Heart right ventricle (tissue), 16 donors: ENCODE measurements at places on chromosomes 2 and 18. TPM values are rescaled to one million over a fixed set of nuclear protein-coding genes. Genes with fewer than 3 reads are reported as not detected.
A peak's percentile ranks its signal among the peaks of the same experiment; 100 is the strongest.

- H3K36me3 ChIP-seq = peaks cover 14% of the 10 kb centered on the region
- H3K27ac ChIP-seq = peak overlapping the region; percentile 47
- no peaks in the 10 kb centered on the region for H3K27me3 ChIP-seq
- H3K4me1 ChIP-seq = peaks cover 21% of the 10 kb centered on the region
Measured at GRCh38 chr2:219369447-219369861, 18.3 kb downstream of the DNPEP start.

Gene SLC5A7
- total RNA-seq = not detected

GRCh38 chr2:109180786-109181185 lies 51.8 kb downstream of the SH3RF3 start:
- DNase-seq = no peak
- no peak overlapping the region for H3K4me3 ChIP-seq
- no peaks in the 10 kb centered on the region for H3K36me3 ChIP-seq
- H3K27me3 ChIP-seq = no peaks in the 10 kb centered on the region

- H3K27me3 ChIP-seq = no peaks in the 10 kb centered on the region
- peak; percentile 45 for DNase-seq
- H3K36me3 ChIP-seq = peaks cover 11% of the 10 kb centered on the region
- no peak overlapping the region for H3K4me3 ChIP-seq
- H3K27ac ChIP-seq = no peak overlapping the region
Measured at GRCh38 chr2:233460726-233461441, 105.7 kb downstream of the USP40 start.

GRCh38 chr2:119950966-119951365 lies 61.9 kb upstream of the EPB41L5 start:
- no peaks in the 10 kb centered on the region for H3K4me1 ChIP-seq
- no peaks in the 10 kb centered on the region for H3K27me3 ChIP-seq
- peaks cover 74% of the 10 kb centered on the region for H3K36me3 ChIP-seq
- no peak for DNase-seq
- no peak overlapping the region for H3K4me3 ChIP-seq
- no peak overlapping the region for H3K27ac ChIP-seq

DNA sequence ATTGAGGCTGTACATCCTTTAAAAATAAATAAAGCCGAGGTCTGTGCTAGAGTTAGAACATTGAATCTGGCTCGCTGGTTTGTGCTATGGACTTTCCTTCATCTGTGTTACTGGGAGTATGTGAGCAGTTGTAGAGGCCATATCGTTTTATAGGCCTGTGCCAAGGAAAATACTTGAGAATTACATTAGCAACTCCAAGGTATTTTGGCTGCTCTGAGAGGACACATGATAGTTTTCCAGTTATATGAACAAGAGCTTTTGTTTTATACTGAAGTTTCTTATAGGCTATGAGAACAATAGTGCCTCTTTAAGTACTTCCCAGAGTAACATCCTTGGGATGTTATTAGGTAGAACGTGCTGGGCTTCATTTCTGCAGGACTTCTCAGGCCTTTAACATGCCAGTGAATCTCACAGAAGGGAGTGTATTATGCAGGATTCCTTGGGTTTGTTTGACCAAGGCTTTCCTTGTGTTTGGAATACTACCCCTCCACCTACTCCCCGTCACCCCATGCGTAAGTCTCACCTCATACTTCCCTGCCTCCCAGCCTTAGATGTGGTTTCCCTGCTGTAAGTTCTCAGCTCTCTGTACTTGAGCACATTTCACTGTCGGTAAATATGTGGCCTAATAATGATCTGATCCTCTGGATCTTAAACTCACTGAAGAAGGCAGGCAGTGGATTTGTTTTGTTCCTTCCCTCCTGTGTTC lies 21.0 kb downstream of the TCF7L1 start:
- no peaks in the 10 kb centered on the region for H3K27me3 ChIP-seq
- no peak overlapping the region for H3K4me3 ChIP-seq
- peaks cover 27% of the 10 kb centered on the region for H3K4me1 ChIP-seq
- no peak overlapping the region for H3K27ac ChIP-seq

GRCh38 chr2:80169811-80170594 lies 134.5 kb downstream of the LRRTM1 start:
- no peak for DNase-seq
- H3K27ac ChIP-seq = no peak overlapping the region
- H3K36me3 ChIP-seq = no peaks in the 10 kb centered on the region

Gene CTAGE1
- not detected for total RNA-seq

DNA sequence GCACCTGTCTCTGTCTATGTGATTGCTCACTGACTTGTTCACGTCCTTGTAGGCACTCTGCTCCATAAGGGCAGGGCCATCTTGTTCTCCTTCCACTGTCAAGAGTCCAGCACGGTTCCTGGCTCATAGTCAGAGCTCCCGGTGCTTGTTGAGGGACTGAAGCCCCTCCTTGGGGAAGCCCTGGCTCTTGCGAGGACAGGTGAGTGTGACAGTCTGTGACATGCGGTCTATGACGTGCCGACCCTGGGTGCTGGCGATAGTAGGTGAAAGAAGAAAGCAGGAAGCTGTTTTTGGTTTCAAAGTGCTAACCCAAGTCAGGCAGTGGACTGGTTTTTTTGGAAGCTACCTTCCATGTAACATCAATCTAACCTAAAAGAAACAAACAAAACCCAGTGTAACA lies 18.8 kb downstream of the TSHZ1 start:
- peak overlapping the region; percentile 54 for H3K27ac ChIP-seq
- DNase-seq = no peak
- H3K4me3 ChIP-seq = no peak overlapping the region
- peaks cover 63% of the 10 kb centered on the region for H3K4me1 ChIP-seq

- no peaks in the 10 kb centered on the region for H3K36me3 ChIP-seq
- H3K4me3 ChIP-seq = no peak overlapping the region
- H3K4me1 ChIP-seq = peaks cover 15% of the 10 kb centered on the region
- no peak for DNase-seq
Measured at GRCh38 chr18:64330161-64330560, 181.3 kb upstream of the LINC00305 start.

DNA sequence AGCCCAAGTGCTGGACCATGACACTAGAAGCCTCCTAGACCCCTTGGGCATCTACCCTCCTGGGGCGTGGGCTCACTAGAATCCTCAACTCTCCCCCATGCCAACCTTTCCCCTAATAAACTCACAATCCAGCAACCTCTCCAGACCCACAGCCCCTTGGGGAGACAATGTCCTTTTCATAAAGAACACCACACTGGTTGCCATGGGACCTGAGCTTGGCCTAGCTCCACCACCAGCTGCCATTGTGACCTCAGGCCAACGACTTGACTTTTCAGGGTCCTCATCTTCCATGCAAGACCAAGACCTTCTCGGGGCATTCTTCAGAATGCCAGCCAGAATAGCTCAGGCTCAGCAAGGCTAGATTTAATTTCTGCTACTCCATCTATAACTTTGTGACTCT lies 128.1 kb upstream of the NPAS2 start:
- H3K4me3 ChIP-seq = no peak overlapping the region
- DNase-seq = no peak
- H3K27ac ChIP-seq = no peak overlapping the region
- peaks cover 8% of the 10 kb centered on the region for H3K4me1 ChIP-seq
- no peaks in the 10 kb centered on the region for H3K36me3 ChIP-seq

Gene MPPE1
- 37.2 TPM for total RNA-seq

Gene SCN7A
- total RNA-seq = 16.6 TPM

DNA sequence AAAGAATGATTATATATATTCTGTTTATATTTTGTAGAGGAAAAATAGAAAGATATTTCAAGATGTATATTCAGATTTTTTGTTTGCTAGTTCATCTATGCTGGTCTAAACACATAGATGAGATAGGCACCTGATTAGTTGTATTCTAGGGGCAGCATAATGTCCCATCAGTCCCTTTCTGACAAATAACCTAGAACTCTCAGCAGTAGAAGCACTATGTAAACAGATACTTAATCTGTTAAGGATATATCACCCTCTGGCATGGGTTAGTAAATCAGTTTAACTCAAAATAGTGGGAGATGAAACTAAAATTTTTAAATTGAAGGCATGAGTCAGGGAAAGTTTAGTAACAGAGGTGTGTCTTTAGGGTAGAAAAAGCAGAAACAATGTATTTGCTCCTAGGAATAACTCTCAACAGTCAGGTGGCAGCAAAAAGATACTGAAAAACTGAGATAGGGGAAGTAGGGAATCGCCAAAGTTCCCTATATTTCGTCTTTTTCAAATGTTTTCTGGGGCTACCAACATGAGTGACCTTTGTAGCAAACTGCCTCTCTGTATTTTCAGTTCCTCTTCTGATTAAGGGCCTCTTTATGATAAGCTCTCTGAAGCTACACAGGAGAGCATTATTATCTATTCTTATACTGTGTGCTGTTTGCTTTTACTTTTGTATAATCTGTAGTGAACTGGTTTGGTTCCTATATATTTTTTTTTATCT lies 5.7 kb downstream of the PPP1R1C start:
- H3K4me1 ChIP-seq = peaks cover 13% of the 10 kb centered on the region
- H3K36me3 ChIP-seq = no peaks in the 10 kb centered on the region
- DNase-seq = no peak
- peak overlapping the region; percentile 66 for H3K27ac ChIP-seq
- no peak overlapping the region for H3K4me3 ChIP-seq
- H3K27me3 ChIP-seq = no peaks in the 10 kb centered on the region
